ENCODE measurements at places on chromosomes 11 and 22. TPM values are rescaled to one million over a fixed set of nuclear protein-coding genes. Genes with fewer than 3 reads are reported as not detected.

The C11orf52 gene
- 4.2 TPM for total RNA-seq

The APOA5 gene
- total RNA-seq = 7.3 TPM

The C11orf24 gene
- total RNA-seq = 39.8 TPM

The TBX10 gene
- total RNA-seq = not detected

The CCDC73 gene
- 0.50 TPM for total RNA-seq

The PGA5 gene
- total RNA-seq = not detected

The MS4A4A gene
- 12.0 TPM for total RNA-seq

The TMEM121B gene
- 0.17 TPM for total RNA-seq

The KCNJ1 gene
- total RNA-seq = 0.23 TPM

The HBB gene
- total RNA-seq = 5.7 TPM

The SCGB1D2 gene
- not detected for total RNA-seq

The KCNE3 gene
- total RNA-seq = 5.4 TPM

The EFCAB6 gene
- 2.1 TPM for total RNA-seq

The GDPD4 gene
- total RNA-seq = not detected

The GSTT2B gene
- total RNA-seq = 8.0 TPM

The OR51E1 gene
- total RNA-seq = 0.05 TPM

The SLC17A6 gene
- total RNA-seq = not detected

The FXYD2 gene
- total RNA-seq = 22.9 TPM

The TEX54 gene
- total RNA-seq = not detected

The CASP4 gene
- total RNA-seq = 16.3 TPM

The DNAJB13 gene
- not detected for total RNA-seq

The ACR gene
- total RNA-seq = 0.17 TPM

The CTSW gene
- total RNA-seq = 2.9 TPM

The SYT13 gene
- 0.33 TPM for total RNA-seq

The MAP6 gene
- 0.23 TPM for total RNA-seq

The ZNF280B gene
- 0.84 TPM for total RNA-seq

The KLHL35 gene
- 0.42 TPM for total RNA-seq

The SPECC1L gene
- total RNA-seq = 16.3 TPM

The ARCN1 gene
- total RNA-seq = 40.1 TPM

The ACRV1 gene
- not detected for total RNA-seq

The JAM3 gene
- 4.3 TPM for total RNA-seq

The SHISA8 gene
- not detected for total RNA-seq

The MEI1 gene
- total RNA-seq = 1.0 TPM

The ARHGAP20 gene
- 0.79 TPM for total RNA-seq

The CECR2 gene
- 2.1 TPM for total RNA-seq

The POU2F3 gene
- total RNA-seq = not detected

The PANX3 gene
- not detected for total RNA-seq

The OR8D1 gene
- total RNA-seq = not detected

The GLB1L2 gene
- total RNA-seq = 0.50 TPM

The PRR5 gene
- total RNA-seq = 49.1 TPM

The FREY1 gene
- 2.1 TPM for total RNA-seq

Data from liver (tissue), 10 donors.